ENCODE measurements at places on chromosomes 6 and 20. TPM values are rescaled to one million over a fixed set of nuclear protein-coding genes. Genes with fewer than 3 reads are reported as not detected.

MEP1A gene
- not detected for total RNA-seq

DNA sequence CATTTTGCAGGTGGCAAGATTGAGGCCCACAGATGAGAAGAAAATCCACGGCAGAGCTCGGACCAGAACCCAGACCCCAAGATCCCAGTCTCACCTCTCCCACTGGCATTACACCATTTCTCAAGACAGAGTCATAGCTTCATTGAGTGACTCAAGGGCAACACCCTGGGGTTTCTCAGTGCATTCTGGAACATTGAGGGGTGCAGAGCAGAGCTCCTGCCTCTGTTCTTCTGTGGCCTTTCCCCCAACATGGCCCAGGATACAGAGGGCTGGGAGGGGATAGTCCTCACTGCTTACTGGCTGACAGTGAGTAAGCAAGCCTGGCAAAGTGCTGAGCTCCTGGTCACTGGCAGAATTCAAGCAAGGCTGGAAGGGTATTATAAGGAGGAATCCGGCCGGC is 74.0 kb downstream of the MDGA1 start:
- DNase-seq, result no peak

DNA sequence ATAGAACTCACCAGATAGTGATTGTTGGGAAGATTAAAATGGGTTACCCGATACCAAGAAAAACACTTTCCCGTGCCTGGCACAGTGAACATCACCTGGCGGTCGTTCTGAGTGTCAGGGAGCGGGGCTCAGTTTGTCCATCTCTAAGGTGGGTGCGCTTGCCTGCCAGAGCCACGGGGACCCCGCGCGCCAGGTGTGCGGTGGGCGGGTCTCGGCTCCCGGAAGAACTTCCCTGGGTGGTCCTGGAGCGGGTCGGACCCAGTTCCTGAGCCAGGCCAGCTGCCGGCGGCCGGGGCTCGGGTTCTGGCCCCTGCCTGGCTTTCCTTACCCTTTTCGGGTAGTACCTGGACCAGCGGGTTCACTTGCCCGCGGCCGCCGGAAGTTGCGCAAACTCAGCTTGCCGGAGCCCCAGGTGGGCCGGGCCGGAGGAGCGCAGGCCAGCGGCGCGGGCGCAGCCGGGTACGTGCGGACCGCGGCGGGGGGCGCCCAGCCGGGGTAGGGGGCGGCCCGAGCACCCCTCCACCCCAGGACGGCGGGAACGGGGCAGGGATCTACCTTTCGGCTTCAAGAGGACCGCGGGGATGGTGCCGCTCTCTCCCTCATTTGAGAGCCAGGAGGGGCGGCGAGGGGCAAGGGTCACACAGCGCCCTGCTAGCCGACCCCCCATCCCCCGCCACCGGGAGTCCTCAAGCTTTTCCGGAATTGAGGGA is 7.5 kb downstream of the FAM110A start:
- DNase-seq, result peak; percentile 47

MKKS gene
- 27.7 TPM for total RNA-seq

CASS4 gene
- total RNA-seq, result 0.55 TPM

DNA sequence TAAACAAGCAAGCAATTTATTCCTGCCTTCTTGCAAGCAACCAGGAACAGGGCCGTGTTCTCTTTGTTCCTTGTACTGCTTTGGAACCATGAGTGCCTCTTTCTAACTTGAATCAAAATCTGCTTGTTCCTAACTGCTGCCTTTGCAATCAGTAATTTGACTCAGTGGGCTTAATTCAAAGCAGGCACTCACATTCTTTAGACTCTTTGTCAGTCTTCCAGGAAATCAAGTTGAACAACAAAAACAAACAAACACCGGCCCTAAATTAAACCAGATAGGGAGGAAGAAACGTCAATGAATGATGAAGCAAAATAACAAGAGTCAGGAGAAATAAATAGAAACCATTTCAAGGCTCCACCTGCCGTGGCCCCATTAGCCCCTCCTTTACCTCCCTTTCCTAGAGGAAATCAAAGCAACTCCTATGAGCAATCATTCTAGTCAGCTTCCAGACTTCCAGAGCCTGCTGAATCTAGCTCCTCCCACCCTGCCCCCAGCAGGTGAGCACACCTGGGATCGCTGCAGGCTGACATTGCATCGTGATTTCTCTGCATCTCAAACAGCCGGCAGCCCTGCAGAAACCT is 582.2 kb upstream of the FLRT3 start:
- no peak for DNase-seq

- DNase-seq, result no peak
These were observed 544 bp upstream of the NRM start for GRCh38 chr6:30691208-30691847.

- DNase-seq, result no peak
These were observed 133.1 kb upstream of the PCSK2 start for GRCh38 chr20:17093782-17094181.

GRCh38 chr6:946546-946945 is 253.6 kb upstream of the EXOC2 start:
- no peak for DNase-seq

- no peak for DNase-seq
These were observed 129.0 kb downstream of the EDN3 start for GRCh38 chr20:59429396-59429795.

- no peak for DNase-seq
These were observed 10.6 kb upstream of the MARCKS start for GRCh38 chr6:113846577-113846976.

ASIP gene
- 9.5 TPM for total RNA-seq

IP6K3 gene
- 47.5 TPM for total RNA-seq

GRCh38 chr6:4776493-4777393 is 539 bp downstream of the CDYL start:
- no peak for DNase-seq

DNA sequence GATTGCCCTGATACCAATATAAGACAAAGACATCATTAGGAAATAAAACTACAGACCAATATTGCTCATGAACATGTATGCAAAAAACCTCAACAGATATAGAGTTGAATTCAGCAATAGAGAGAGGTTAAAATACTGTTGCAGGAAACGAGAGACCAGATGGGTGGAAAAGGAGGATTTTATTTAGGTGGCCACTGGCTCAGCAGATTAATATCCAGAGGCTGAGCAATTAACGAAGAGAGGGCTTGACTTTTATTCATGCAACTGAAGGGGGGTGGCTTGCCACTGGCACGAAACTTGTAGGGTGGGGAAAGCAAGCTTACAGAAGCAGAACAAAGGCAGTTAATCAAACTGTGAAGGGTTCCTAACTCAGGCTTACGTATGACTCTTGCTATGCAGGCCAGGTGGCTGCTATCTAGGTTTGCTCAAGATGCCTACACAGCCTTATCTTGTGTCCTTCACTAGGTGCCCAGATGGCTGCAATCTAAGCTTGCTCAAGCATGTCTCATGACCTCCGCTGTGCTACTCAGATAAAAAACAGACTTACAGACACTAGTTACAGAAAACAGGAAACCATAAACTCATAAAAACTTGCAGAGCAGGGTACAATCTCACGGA is 126.4 kb downstream of the MMUT start:
- no peak for DNase-seq

PABPC1L gene
- total RNA-seq, result 2.7 TPM

DNA sequence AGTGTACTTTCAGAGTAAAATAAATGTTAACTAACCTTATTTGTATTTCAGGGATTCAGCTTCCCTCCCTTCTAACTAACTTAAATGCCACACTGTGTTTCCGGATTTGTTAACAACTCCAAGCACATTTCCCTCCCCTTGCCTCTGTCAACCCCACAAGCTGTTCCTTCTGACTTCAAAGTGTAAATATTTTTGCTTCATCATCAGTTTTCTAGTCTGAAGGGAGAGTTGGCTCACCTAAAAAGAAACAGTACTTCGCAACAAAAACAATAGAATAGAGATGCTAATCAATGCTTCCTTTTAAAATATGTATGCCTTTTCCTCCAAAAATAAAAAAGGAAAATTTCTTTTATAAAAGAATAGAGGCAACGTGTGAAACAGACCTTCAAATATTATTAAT is 132.6 kb downstream of the THEMIS start:
- DNase-seq, result no peak

MICB gene
- total RNA-seq, result 1.7 TPM

DNA sequence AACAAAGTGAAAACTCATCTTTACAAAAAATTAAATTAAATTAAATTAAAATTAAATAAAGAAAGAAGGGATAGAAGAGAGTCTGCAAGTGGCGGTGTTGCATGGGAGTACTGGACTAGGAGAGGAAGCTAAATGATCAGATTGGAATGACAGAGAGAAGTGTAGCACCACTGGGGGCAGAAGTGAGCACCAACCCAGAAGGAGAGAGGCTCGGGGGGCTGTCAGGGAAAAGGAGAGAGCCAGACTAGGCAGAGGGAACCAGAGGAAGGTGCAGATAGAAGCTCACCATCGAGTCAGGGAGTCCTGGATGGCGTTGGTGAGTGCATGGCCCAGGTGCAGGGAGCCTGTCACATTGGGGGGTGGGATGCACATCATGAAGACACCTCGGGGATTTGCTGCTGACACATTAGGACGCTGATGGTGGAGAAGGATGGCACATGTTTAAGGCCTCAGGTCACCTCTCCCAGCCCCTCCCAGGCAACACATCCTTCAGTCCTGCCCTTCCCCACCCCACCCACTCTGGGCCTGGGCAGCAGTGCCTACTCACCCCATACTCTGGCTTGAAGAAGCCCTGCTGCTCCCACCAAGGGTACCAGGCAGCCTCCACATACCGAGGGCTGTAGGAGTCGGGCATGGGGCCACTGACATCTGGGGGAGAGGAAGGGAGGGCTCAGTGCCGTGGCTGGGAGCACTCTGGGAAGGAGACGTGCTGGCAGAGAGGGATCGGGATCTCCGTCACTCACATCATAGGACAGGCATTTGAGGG is 4.0 kb downstream of the VARS1 start:
- no peak for DNase-seq

DNA sequence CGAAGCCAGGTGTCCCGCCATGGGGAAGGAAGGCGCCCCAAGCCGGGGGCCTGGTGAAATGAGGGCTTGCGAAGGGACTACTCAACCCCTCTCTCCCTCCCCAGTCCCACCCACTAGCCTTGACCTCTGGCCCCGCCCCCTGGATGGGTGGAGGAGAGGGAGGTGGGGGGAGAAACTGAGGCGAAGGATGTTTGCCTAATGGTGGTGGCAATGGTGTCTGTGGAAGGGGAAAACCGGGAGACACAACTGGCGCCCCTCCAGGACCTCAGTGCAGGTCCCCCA is at the start of gene POU5F1:
Gene POU5F1 (minus strand): TSS at position 83 of the 282 bp plus-strand sequence. CDS start 62 bp downstream, at position 21.
- DNase-seq, result no peak

MCHR2 gene
- total RNA-seq, result not detected

PTCHD4 gene
- 0.79 TPM for total RNA-seq

DNA sequence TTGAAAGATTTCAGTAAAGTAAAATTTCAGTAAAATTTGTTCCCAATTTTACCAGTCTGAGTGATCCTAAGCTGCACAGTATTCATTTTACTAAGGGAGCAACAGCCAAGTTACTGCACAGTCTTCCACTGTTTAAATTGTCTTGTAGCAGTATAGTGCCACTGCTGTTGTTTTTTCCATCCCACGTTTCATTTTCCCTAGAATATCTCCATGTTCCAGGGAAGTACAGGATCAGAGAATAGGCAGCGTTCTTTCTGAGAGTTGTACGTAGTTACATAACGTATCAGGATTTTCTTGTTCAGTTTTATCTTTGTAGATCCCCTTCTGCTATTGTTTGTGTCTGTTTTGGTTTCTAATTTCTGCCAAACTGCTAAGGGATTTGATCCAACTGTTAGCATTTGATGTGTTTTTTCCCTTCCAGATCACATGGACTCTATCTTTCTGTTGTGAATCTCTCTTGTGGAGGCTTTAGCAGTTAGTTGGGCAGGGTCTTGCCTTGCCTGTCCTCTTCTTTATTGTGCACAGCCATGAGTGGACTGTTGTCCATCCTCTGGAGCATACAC is 38.4 kb downstream of the BCKDHB start:
- no peak for DNase-seq

DNA sequence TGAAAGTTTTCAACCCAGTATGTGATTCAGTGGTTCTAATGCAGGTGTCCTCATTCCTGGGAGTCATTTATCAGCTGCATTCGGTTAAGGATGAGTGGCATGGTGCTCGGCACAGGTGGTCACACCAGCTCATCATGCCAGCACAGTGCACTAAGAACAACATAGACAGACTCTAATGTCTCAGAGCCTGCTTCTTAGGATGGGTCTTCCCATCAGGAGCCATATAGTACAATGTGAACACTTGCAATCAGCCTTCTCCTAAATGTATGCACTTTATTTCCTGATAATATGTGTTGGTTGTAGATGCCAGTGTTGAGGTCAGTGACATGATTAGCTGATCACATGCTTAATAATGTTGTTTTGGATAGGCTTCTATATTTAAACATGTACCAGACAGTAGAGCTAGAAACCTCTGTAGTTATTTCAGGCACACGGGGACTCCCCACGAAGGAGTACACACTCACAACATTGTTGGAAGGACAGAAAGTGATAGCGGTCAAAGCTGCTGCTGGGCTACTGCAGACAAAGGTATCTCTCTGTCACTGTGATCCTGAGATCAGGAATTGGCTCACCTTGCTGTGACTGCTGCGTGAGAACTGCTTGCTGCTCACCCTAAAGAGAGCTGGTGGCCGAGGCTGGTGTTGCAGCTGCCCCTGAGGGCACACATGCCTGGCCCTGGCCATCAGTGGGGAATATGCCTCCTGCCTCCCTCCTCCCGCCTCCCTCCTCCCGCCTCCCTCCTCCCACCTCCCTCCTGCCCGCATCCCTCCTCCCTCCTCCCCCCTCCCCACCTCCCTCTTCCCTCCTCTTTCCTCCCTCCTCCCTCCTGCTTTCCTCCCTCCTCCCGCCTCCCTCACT is 195.4 kb downstream of the SMOC2 start:
- no peak for DNase-seq

DNA sequence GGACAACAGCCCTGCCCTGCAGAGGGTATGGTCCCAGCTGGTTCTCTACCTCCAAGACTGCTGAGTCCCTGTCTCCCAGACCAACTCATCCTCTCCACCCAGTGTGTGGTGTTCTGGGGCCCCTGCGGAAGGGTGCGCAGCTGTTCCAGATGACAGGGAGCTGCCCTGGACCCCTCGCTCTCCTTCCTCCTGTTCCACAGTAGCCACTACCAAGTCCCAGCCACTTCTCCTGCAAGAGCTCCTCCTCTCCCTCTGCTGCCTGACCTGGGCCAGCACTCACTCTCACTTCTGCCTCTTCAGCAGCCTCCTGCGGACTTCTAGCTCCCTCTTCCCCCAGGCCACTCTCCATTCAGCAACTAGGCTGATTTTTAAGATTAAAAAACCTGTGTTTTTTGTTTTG is 40.1 kb upstream of the TMEM181 start:
- DNase-seq, result no peak

DNA sequence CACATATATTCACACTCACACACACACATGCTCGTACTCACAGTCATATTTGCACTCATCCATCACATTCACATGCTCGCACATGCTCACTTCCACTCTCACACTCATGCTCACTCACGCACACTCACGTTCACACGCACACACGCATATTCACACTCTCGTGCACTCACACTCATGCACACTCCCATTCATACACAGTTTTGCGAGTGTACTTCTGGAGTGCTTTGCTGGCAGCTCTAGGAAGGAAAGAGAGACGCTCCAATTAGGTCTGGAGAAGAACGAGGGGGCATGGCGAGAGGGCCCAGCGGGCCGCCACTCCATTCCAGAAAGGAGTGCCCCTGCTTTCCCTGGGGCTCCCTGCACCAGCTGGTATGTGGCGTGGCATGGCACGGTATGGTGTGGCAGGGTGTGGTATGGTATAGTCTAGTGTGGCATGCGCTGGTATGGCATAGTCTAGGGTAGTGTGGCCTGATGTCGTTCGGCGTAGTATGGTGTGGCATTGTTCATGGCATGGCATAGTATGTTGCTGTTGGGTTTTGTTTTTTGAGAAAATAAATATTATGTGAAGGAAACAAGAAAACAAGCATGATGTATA is 216.8 kb upstream of the CDYL start:
- no peak for DNase-seq

PTPRK gene
- 43.0 TPM for total RNA-seq
